Stimulated activated CD8-positive, alpha-beta memory T cell treated with anti-CD3 and anti-CD28 coated beads, Interleukin-12 subunit alpha, Interleukin-12 subunit beta, amount 100 ng/mL, for 1 hour (primary cell): ENCODE measurements at places on chromosomes 16 and 17.

- DNase-seq: no peak
Observed at GRCh38 chr17:76556765-76557367, 17.0 kb downstream of the PRCD start.

- DNase-seq: no peak
Observed at GRCh38 chr17:40346765-40347158, 17.8 kb downstream of the GJD3 start.

- no peak for DNase-seq
Observed at GRCh38 chr16:3800019-3800418, 80.5 kb downstream of the CREBBP start.

DNA sequence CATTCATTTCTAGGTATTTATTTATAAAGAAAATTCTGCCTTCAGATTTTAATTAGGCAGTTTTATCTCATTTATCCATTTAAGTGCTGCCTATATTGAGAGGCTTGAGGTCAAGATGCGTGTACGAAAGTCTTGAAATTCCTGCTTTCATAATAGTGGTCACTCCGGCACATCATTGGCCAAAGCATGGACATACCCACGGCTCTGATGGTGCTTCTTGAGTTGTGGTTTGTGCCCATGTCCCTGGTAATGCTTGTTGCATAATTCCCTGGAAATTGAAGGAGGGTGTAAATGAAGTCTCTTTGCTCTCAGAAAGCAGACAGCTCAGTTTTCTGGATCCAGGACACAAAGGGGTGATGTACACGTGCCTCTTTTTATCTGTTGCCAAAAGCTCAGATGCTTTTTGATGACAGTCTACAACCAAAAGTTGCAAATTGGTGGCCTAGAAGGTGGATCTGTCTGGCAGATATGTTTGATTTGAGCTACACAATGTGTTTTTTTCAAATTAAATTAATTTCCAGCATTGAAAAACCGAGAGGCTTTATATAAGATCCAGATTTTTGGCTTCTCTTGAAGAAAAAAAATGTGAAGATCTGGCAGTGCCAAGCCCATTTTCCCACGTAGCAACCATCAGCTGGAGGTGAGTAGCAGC is 94.4 kb downstream of the SHISA9 start:
- no peak for DNase-seq

DNA sequence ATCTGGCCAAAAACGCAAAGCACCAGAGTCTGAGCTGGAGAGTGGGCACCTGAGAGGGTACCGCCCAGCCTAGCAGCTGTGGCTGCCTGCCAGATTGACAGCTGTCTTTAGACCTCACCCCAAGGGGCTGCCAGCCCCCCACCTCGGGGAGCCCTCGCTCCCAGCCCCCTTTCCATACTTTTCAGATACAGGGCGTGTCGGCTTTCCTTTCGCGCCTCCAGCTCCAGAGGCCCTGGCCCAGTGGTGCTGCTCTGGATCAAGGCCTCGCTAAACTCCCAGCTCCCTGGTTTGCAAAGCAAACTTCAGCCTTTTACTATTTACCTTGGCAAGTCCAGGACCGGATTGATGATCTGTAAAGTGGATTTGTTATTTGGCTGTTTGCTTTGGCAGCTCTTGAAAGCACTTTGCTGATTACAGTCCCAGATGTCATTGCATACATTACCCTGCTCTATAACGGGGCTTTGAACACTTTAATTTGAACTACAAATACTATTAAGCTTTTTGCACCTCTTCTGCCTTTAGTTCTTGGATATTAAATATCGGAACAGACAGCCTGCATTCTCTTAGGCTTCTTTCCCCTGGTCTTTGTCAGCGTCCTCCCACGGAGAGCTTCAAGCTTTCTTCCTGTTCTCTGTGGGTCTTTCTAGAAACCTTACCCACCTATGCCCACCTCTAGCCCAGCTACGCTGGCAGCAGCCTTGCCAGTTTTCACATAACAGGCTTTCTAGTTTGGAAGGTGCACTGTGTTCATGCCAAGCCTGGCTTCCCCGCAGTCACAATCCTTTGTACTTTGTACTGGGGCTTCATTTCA is 63.6 kb upstream of the TBX2 start:
- no peak for DNase-seq

GRCh38 chr17:39675390-39676082 is 7.3 kb downstream of the PNMT start:
- no peak for DNase-seq

DNA sequence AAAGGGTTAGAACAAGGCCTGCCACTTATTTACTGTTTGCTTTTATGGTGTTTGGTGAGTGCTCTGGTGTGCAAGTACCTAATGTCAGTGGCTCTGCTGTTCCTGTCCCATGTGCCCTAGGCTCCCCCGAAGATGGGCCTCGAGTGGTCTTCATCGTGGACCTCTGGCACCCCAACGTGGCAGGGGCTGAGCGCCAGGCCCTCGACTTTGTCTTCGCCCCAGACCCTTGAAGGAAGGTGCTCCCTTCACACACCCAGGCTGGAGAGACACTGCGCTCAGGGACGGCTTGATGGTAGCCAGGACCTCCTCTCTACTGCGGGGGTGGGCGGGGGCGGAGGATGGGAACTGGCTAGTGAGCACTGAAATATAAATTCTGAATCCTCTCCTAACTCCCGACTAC is 5.4 kb downstream of the ASPHD1 start:
- no peak for DNase-seq

GRCh38 chr16:49060728-49061127 is 220.9 kb downstream of the CBLN1 start:
- DNase-seq: no peak

DNA sequence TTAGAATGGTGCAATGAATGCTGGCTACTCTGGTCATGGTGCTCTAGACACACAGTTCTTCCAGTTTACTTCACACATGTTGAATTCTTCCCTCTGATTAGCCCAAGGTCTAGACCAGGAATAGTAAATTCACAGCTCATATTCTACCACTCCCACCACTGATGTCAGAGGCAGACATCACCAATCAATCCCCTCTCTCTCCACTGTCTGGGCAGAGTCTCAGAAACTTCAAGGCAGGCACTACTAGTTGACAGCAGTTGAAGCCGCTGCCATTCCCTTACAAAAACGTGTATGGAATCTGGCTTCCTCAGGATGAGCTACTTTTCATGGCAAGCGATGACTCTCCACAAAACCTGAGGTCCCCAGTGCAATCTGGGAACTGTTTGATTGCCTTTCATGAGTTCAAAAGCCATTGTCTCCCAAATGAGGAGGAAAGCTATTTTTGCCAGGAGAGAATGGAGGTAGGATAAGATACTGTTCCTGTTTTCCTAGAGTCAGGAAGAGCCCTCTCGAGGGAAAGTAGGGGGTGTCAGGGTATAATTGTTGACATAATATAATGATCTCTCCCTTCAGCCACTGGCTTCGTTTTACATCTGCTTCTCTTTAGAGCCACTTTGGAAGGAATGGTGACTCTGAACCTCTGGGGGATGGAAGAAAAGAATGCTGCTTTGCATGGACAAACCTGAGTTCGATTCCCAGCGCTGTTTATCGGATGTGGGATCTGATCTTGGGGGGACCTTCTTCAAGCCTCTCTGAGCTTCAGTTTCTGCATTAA is 90.0 kb downstream of the FOXL1 start:
- no peak for DNase-seq
